Occipital lobe (tissue), 3 donors: ENCODE measurements at places on chromosomes 2 and 18. TPM values are rescaled to one million over a fixed set of nuclear protein-coding genes. Genes with fewer than 3 reads are reported as not detected.

Gene SCG2
- 52.9 TPM for total RNA-seq

Gene ARHGAP25
- total RNA-seq: 2.0 TPM

Gene NAT8
- total RNA-seq: not detected

Gene RAD51AP2
- 0.47 TPM for total RNA-seq

Gene NT5DC4
- not detected for total RNA-seq

Gene HOXD4
- not detected for total RNA-seq

Gene ZNF804A
- 15.6 TPM for total RNA-seq

Gene SLC16A14
- 66.8 TPM for total RNA-seq

Gene PLB1
- total RNA-seq: 2.3 TPM

Gene ELAC1
- total RNA-seq: 7.2 TPM

Gene TMEM182
- 3.6 TPM for total RNA-seq

Gene LRP2
- 0.16 TPM for total RNA-seq

Gene DDX1
- 99.7 TPM for total RNA-seq

Gene PRPF40A
- total RNA-seq: 127 TPM
